ENCODE measurements at places on chromosomes 5 and 9.

GRCh38 chr5:36792560-36793180 lies 83.9 kb upstream of the NIPBL start:
- no peak for DNase-seq

- DNase-seq: no peak
These were observed 245.3 kb downstream of the SH3GL2 start for GRCh38 chr9:17824191-17824590.

- DNase-seq: no peak
These were observed 15.5 kb downstream of the CSF1R start for GRCh38 chr5:150070821-150071220.

DNA sequence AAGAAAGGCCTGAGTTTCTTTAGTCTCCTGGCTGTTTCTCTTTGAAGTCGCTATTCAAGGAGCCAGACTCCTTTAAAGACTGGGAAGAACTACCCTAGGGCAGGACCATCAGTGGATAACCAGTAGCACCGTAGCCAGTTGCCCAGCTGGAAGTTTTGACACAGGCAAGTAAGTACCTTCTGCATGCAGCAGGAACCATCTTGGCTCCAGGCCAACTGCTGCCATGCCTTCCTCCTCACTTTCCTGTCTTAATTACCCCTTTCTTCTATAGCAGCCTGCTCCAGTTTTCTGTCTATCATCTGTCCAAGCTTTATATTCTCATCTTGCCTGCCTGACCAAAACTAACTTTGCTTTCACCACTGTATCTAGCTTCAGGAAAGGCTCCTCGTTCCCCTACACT lies 149.7 kb upstream of the SV2C start:
- no peak for DNase-seq

DNA sequence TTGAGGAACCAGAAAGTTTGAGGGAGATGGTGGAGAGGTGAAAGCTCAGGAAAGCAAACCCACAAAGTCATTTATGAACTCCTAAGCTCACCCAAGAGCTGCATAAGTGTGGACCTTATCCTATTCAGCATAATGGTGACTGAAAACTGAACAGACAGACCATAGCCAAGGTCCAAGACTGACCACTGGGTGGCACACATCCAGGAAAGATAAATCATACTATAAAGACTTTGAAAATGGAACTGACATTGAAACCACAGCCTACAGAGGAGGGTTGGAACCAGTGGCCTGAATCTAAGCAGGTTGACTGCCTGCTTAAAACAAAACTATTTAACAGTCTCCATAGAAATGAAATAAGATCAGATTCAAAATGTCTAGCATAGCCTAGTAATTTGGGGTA lies 121.0 kb upstream of the RGS7BP start:
- no peak for DNase-seq

DNA sequence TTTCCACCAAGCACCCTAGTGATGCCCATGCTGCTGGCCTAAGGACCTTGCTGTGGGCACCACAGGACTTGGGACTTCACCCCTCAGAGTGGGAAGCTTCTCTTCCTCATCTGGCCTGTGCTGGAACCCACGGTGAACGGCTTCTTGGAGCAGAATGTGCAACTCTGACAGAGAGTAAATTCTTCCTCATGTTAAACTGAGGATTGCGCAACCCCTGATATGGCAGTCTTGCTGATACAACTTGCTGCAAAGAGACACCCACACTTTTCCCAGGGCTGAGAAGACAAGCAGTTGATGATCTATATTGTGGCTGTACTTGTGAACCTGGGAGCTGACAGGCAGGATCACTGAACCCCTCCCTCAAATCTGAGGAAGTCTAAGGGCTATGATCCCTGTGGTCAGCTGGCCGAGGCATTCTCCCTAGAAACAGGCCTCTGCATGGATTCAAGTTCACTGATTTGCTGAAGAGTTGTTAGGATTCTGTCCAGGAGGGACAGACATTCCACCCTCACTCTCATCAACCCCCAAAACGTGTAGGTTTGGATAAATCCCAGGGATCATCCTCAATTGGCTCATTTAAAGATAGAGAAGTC lies 307.2 kb downstream of the MTRR start:
- DNase-seq: no peak

DNA sequence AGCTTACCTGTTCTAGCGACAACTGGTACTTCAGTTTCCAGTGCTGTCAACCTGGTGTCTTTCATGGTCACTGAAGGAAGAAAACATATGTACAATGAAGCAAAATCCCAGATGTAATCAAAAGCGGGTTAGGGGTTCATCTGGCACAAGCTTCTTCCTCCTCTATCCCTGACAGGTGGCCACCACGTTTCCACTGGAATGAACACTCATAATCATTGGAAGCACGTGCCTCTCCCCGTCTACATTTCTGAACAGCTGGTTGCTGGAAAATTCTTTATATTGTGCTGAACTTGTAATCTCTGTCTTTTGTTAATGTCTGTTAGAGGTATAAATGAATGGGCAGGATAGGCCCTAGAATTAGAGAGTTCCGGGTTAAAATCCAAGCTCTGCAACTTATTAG lies 9.4 kb downstream of the TSC1 start:
- no peak for DNase-seq

DNA sequence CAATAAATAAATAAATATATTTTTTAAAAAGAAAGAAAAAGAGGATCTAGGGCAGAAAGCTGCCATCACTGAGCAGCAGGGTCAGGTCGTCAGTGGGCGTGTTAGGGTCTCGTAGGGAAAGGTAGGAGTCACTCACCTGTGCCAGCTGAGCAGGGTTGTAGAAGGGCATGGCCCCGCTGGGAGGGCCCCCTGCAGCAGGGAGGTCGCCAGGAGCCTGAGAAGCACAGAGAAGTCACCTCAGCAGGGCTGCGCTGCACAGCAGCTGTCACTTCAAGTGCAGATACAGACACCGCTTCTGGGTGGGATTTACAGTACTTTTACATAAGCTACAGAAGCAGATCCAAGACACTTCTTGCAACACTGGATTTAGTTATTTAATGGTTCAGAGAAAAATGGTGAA lies 4.0 kb upstream of the INPP5E start:
- DNase-seq: no peak

DNA sequence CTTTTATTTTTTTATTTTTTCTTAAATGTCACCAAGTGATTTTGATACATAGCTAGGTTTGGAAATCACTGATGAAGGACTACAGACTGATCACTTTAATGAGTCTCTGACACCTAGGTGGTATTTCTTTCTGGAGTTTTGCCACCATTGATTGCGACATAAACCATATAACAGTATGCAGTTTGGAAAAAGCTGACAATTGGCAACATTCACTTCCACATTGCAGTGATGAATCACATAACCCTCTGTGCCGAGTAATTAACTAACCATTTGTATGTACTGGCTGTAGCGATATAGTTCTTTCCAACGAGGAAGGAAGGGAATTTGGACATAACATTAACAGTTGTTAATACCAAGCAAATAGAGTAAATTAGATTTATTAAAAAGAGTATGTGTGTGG lies 222.9 kb upstream of the EFNA5 start:
- no peak for DNase-seq

DNA sequence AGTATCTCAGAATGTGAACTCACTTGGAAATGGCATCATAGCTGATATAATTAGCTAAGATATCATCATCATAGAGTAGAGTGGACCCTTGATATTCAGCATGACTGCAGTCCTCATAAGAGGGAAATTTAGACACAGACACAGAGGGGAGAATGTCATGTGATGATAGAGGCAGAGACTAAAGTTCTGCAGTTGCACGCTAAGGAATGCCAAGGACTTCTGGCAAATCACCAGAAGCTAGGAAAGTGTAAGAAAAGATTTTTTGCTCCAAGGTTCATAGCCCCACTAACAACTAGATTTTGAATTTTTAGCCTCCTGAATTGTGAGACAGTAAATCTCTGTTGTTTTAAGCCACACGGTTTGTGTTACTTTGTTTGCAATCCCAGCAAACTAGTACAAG lies 612.6 kb upstream of the ST8SIA4 start:
- DNase-seq: no peak

- no peak for DNase-seq
These were observed 14.7 kb upstream of the NOTCH1 start for GRCh38 chr9:136560586-136560985.

DNA sequence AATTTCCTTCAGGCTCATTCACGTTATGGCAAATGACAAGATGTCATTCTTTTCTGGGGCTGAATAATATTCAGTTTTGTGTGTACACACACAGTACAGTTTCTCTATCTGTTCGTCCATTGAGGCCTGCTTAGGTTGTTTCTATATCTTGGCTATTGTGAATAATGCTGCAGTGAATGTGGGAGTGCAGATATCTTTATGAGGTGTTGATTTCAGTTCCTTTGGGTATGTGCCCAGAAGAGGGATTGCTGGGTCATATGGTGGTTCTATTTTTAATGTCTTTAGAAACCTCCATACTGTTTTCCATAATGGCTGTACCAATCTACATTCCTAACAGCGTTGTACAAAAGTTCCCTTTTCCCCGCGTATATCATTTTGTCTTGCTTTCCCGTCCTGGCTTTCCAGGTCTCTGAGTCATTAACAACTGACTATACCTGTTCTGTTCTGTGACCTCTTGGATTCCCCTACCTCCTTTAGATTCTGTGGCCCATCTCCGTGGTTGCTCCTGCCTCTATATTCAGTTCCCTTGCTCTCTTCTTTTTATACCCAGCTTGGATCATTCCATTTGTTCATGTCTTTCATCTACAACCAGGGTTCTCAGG lies 6.8 kb downstream of the SNX30 start:
- DNase-seq: no peak

GRCh38 chr9:77175151-77175550 lies 2.2 kb upstream of the VPS13A start:
- no peak for DNase-seq

GRCh38 chr5:106312360-106312759 lies 1358.4 kb downstream of the EFNA5 start:
- DNase-seq: no peak

GRCh38 chr9:86354011-86354817 lies at the start of gene TUT7:
Gene TUT7, minus strand, starts transcription at chr9:86354410. Its CDS starts 1,211 bp downstream, at chr9:86353199.
- peak; percentile 93 for DNase-seq

GRCh38 chr9:90803860-90804593 lies 2.4 kb downstream of the SYK start:
- DNase-seq: no peak

DNA sequence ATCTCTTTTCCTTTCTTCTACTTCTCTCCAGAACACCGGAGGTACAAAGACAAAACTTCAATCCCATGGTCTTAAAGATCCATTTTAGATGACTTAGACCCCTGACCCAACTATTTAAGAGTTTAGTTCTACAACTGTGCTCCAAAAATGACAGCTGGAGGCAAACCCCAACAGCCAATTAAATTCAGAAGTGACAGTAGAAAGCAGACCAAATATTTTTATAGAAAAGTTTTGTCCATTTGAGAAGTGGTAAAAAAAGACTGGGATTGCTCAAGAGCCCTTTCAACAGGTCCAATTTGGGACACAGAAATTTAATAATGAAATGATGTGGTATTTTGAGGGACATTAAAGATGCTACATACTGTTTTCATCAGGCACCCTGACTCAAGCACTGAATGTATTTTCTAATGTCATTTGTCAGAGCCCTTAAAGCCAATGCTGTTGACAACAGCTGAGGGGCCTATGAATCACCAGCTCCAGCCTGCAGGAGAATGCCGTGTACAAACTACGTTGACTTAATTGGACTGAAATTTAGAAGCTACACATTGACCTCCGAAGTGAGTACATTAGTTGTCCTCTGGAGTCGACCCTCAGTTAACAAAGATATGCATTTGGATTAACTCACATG lies 147.5 kb upstream of the PIK3R1 start:
- DNase-seq: no peak

GRCh38 chr9:99193466-99193821 lies 28.3 kb downstream of the ALG2 start:
- no peak for DNase-seq

GRCh38 chr9:121698627-121699570 lies 47.5 kb downstream of the DAB2IP start:
- DNase-seq: peak; percentile 22

GRCh38 chr9:34403554-34404380 lies 27.1 kb upstream of the MYORG start:
- DNase-seq: peak; percentile 34

GRCh38 chr5:172791726-172792445 lies 20.9 kb upstream of the DUSP1 start:
- DNase-seq: no peak

GRCh38 chr5:21661184-21661583 lies 1192.0 kb downstream of the CDH12 start:
- no peak for DNase-seq

GRCh38 chr5:34930870-34931269 lies 1.5 kb downstream of the DNAJC21 start:
- no peak for DNase-seq

DNA sequence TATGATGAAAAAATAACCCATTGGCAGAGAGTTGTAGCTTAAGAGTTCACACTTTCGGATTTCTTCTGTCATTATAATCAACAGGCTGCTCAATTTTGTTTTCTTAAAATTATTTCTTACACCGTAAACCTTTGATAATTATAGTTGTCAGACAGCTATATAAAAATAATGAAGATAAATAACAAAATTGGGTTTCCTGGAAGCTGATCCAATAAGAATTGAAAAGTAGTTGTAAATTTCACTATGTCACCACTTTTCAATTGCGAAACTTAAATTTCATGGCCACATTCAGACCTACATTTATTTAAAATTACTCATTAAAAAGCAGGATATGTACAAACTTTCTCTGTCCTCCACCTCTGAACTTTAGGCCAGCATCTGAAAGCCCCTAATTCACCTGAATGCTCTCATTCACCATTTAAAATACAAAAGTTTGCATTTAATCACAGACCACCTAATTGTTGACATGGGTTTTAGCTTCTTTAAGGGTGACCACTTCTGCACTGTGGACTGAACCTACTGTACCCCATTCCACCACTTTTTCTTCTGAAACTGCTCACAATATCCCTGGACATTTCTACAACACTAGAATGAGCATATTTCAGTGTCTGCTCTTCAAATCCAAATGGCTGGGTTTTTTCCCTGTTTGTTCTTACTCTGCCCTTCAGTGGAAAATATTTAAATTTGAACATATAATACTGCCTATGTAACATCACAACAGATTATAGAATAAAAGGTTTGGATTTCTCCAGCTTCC lies 680 bp downstream of the SELENOP start:
- DNase-seq: no peak

DNA sequence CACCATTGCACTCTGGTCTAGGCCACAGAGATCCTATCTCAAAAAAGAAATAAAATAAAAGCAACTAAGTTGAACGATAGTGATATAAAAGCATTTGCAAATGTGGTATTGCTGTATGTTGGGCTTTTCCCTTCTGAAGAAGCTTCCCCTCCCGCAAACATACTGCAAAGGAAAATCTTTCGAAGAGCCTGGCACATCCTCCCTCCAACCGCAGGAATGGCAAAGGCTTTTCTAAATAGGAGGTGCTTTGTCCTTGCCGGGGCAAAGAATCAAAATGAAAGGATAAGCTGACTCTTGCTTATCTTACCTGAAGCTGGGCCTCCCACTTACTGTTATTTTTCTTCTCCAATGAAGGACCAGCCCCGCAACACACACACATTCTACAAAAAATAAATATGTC lies 45.8 kb downstream of the SERINC5 start:
- no peak for DNase-seq

- DNase-seq: no peak
These were observed 9.5 kb downstream of the GRHPR start for GRCh38 chr9:37432020-37432419.

- no peak for DNase-seq
These were observed 39.1 kb upstream of the SH3PXD2B start for GRCh38 chr5:172493461-172493860.

- DNase-seq: no peak
These were observed 137.6 kb downstream of the CACNA1B start for GRCh38 chr9:138015021-138015829.
